ENCODE measurements at places on chromosomes 11 and 22. TPM values are rescaled to one million over a fixed set of nuclear protein-coding genes. Genes with fewer than 3 reads are reported as not detected.

DNA sequence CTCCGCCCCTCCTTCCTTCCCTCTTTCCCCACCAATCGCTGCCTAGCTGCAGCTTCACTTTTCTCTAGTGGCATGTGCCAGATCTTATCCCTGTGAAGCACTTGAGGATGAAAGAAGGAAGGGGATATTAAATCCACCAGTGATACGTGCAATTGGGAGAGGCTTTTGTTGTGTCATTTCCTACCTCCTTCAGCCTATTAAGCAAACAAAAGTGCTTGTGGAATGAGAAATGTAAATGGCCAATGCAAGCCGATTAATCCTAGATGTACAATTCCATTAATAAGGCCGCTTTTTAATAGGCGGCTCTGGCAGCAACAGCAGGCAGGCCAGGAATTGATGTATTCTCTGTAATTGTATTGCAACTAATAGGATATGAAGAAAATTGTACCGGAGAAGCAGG lies 23.3 kb downstream of the NTM start:
- DNase-seq, result no peak
- H3K27ac ChIP-seq, result no peak overlapping the region
- H3K36me3 ChIP-seq, result no peaks in the 10 kb centered on the region
- no peak overlapping the region for H3K4me3 ChIP-seq
- H3K27me3 ChIP-seq, result no peaks in the 10 kb centered on the region

DUSP8 gene
- 0.51 TPM for total RNA-seq

DNA sequence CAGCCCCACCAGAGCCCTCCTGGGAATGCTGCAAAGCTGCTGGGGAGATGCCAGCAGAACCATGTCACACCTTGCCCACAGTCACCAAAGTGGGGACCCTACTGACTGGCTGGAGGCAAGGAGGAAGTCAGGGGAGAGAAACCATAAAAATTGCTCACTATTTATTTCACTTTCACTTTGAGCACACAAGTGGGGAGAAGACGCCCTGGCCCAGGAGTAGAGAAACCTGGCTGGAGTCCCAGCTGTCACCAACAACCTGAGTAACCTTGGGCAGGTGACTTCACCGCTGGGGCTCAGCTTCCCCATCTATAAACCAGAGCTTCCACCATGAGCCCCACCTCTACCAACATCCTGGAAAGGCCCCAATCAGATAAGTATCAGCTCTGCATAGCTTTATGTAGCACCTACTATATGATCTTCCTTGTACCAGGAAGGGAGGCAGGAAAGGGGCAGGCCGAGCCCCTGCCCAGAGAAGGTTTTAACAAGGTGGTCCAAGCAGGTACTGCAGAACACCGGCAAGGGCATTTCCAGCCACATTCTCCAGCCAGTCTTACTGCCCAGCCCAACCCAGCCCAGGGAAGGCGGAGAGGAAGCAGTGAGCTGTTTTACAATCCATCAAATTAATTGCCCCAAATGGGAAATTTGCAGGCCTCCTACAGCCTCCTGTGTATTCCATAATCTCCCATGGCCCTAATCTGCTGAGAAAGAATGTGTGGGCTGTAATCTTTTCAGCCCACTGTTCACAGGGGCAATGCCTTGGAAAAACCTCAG lies 27.6 kb downstream of the PLEKHA7 start:
- DNase-seq, result no peak
- no peak overlapping the region for H3K27ac ChIP-seq
- H3K36me3 ChIP-seq, result no peaks in the 10 kb centered on the region
- H3K4me3 ChIP-seq, result no peak overlapping the region
- no peaks in the 10 kb centered on the region for H3K4me1 ChIP-seq

GRCh38 chr11:66659763-66660162 lies 17.9 kb downstream of the RBM4B start:
- H3K4me1 ChIP-seq, result no peaks in the 10 kb centered on the region
- no peak overlapping the region for H3K4me3 ChIP-seq
- peaks cover 6% of the 10 kb centered on the region for H3K36me3 ChIP-seq
- no peak overlapping the region for H3K27ac ChIP-seq
- DNase-seq, result no peak

- no peak overlapping the region for H3K27ac ChIP-seq
- H3K27me3 ChIP-seq, result no peaks in the 10 kb centered on the region
- DNase-seq, result no peak
- peaks cover 6% of the 10 kb centered on the region for H3K36me3 ChIP-seq
- no peaks in the 10 kb centered on the region for H3K4me1 ChIP-seq
Measured at GRCh38 chr11:47496808-47497207, 47.9 kb upstream of the RAPSN start.

GRCh38 chr11:87307101-87307500 lies 269.4 kb downstream of the TMEM135 start:
- H3K27ac ChIP-seq, result no peak overlapping the region
- H3K27me3 ChIP-seq, result no peaks in the 10 kb centered on the region
- H3K36me3 ChIP-seq, result no peaks in the 10 kb centered on the region
- H3K4me3 ChIP-seq, result no peak overlapping the region
- H3K4me1 ChIP-seq, result no peaks in the 10 kb centered on the region

GRCh38 chr11:118903204-118904015 lies 19.7 kb downstream of the CXCR5 start:
- no peak overlapping the region for H3K4me3 ChIP-seq
- peaks cover 46% of the 10 kb centered on the region for H3K36me3 ChIP-seq
- DNase-seq, result no peak

- H3K4me3 ChIP-seq, result no peak overlapping the region
- H3K27me3 ChIP-seq, result peaks cover 6% of the 10 kb centered on the region
- H3K27ac ChIP-seq, result no peak overlapping the region
- no peaks in the 10 kb centered on the region for H3K4me1 ChIP-seq
- no peak for DNase-seq
Measured at GRCh38 chr22:36862251-36863242, 1.7 kb downstream of the NCF4 start.

ESAM gene
- total RNA-seq, result 0.26 TPM
